C1 segment of cervical spinal cord (tissue), 14 donors: ENCODE measurements at places on chromosomes 16 and 17.

GRCh38 chr17:49760932-49761558, 2.9 kb downstream of the FAM117A start:
- DNase-seq, result no peak

DNA sequence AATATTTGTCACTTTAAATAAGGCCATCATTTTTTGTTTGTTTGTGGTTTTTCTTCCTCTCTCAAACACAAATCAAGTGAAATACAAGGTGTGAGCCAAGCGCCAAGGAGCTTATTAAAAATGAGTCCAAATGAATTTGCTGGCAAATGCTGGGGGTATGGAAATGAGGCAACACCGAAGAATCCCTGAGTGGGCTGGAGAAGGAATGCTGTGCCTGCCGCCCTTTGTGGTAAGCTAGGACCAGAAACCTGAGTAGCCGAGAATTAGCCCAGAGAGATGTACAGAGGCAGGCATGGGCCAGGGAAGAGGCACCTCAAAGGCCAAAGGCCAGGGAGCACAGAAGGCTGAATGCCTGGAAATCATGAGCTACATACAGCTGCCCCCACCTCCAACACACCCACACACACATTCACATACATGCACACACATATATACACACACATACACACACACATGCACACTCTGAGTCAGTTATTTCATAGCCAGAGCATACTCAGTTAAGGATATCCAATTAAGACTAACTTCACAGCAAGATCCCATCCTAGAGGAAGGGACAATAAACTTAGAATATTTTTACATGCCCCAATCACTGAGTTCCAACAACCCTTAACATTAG, 266.1 kb upstream of the DYNLRB2 start:
- no peak for DNase-seq

GRCh38 chr17:57565176-57565575, 179.9 kb downstream of the CCDC182 start:
- DNase-seq, result no peak

- no peak for DNase-seq
Observed at GRCh38 chr17:45951941-45952340, 47.1 kb upstream of the STH start.

GRCh38 chr16:83725313-83725712, 82.5 kb upstream of the HSBP1 start:
- DNase-seq, result no peak

DNA sequence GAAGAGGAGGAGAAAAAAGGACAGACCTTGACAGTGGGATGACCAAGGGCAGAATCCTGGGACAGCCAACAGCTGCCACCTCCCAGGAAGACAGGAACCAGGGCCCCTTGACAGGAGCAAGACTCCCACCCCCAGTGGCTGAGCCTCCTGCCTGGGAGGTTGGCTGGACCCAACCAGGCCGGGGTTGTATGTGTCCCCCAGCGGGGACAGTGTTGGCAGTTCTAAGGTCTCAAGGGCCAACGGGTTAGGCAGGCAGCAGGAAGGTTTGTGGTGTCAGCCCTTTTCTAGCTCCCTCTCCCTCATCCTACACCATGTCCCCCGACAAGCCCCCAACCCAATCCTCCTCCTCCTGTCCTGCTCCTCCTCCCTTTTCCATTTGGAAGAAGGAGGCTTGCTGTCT, 126.2 kb downstream of the MRM1 start:
- DNase-seq, result no peak

DNA sequence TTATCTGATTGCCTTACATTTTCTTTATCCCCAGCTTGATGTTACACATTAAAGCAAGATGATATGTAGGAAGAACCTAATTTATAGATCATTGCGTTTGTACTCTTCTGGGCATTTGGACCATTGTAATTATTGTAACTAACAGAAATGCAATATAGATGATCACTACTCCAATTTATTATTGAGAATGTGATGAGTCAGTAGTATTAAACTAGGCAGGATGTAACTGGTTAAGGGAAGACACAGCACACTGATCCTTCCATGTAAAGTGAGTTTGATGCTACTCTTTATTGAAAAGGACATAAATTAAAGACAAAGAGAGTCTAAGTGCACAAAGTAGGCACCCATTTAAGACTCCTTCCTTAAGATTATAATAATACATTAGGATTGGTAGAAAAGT, 223.8 kb downstream of the KIF2B start:
- DNase-seq, result no peak

- DNase-seq, result no peak
Observed at GRCh38 chr17:76492123-76492988, 8.9 kb downstream of the RHBDF2 start.

DNA sequence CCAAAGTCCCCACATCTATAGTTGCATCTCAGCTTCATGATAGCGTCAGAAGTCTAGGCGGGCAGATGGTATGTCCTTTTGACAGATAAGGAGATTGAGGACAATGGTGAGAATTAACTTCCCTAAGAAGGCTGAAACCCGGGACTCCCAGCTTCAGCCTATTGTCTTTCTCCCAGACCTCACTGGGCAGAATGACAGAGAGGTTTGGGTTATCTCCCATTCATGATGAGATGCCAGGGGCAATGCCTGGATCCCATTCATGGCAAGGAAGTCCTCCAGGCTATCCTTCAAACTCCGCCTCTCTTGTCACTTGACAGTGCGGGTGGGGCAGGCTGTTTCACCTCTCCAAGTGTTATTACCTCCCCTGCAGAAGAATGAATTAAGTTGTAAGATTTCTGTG, 100.3 kb downstream of the IRX5 start:
- DNase-seq, result no peak

DNA sequence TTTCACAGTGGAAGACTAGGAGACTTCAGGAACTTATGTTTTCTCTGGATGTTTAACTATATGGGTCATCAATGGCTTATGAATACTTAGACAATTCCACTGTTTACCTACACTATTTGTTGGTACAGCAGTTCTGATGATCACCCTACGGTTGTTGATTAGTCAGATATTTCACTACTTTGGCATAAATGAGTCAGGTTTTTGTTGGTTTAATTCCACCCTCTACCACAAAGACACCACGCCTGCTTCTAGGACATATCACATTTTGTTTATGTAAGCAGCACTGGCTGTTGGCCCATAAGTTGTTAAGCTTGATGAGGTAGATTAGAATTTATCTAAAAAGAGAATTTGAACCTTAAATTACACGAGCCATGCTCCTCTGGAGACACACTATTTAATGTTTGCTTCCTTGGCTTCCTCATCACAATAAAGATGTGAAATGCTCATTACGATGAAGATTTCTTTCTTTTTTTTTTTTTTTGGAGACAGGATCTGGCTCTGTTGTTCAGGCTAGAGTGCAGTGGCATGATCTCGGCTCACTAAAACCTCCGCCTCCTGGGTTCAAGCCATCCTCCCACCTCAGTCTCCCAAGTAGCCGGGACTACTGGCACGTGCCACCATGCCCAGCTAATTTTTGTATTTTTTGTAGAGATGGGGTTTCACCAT, 4.3 kb downstream of the GDE1 start:
- no peak for DNase-seq

DNA sequence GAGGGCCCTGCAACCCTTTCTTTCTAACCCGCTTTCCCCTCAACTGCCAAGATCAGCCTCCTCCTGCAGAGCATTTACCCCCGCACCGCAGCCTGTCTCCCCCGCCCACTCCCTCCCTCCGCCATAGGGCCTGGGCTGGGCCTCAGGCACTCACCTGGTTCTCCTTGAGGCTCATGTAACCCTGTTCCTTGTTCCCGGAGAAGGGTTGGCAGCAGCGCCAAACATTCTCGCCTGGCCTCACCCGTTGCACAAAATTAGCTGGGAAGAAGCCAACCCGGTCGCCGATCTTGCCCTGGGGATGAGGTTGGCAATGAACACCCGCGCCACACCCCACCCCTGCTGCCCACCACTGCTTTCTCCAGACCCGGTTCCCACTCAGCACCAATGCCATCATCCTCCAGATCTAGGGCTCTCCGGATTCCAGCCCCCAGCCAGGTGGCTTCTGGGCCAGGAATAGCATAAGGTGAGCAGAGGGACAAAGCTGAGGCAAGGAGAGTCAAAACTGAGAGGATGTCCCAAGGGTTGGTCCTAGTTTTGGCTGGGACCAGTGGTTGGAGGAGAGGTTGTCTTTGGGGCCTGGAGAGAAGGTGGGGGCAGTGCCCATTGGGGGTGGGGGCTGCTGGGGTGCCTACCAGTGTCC, 12.8 kb downstream of the STAC2 start:
- no peak for DNase-seq

GRCh38 chr17:68389041-68389440, 68.3 kb downstream of the WIPI1 start:
- no peak for DNase-seq

DNA sequence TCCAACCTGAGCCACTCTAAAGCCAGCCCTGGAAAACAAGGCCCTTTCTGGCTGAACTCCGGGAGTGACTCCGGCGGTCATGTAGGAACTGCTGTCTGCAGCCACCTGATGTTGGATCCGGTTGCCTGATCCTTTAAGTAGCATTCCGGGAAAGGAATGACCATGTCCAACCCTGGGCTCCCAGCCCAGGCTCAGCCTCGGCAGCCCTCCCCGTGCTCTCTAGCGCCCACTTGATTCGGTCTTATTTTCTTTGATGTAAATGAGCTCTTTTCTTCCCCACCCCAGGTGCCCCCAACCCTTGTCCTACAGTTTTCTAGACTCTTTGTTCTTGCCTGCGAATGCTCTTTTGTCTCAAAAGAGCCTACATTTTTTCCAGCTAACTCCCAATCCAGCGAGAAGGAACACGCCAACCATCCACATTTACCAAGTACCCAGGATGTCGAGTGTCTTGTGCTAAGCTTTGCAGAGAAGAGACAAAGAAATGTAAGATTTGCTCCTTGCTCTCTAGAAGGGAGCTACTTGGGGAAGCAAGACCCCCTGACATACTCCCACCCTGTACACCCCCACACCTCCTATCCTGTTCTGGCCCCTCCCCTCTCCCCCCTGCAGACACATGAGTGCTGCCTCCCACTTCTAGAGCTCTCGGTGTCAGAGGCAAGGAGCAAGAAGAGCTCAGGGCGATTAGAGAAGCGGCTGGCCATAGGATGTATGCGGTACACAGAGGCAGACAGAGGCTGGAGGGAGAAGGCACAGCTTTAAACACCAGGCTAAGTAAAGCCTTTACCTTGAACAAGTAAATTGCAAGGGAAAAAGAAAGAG, 53.8 kb downstream of the COG7 start:
- peak; percentile 6 for DNase-seq

GRCh38 chr16:87669672-87670071, 67.4 kb downstream of the JPH3 start:
- no peak for DNase-seq

- no peak for DNase-seq
Observed at GRCh38 chr17:68908045-68908444, 47.1 kb downstream of the ABCA8 start.

- DNase-seq, result no peak
Observed at GRCh38 chr17:41010441-41010840, 1.5 kb upstream of the KRTAP3-1 start.
